ENCODE measurements at places on chromosomes 2 and 18. TPM values are rescaled to one million over a fixed set of nuclear protein-coding genes. Genes with fewer than 3 reads are reported as not detected.

ANKRD30B gene
- under 0.01 TPM for total RNA-seq

MATN3 gene
- total RNA-seq: 1.5 TPM

SULT1C4 gene
- total RNA-seq: not detected

OXER1 gene
- under 0.01 TPM for total RNA-seq

UGT1A5 gene
- total RNA-seq: not detected

MAP4K4 gene
- 90.9 TPM for total RNA-seq

GPR39 gene
- total RNA-seq: 0.28 TPM

Measured in smooth muscle cell of bladder (primary cell).